ENCODE measurements at places on chromosomes 12 and 14.
A peak's percentile ranks its signal among the peaks of the same experiment; 100 is the strongest.

GRCh38 chr14:70785556-70785955 lies 23.8 kb downstream of the MAP3K9 start:
- DNase-seq, result no peak

- no peak for DNase-seq
Observed at GRCh38 chr12:74747305-74747704, 209.7 kb downstream of the ATXN7L3B start.

- DNase-seq, result no peak
Observed at GRCh38 chr14:23572524-23572828, 4.9 kb upstream of the AP1G2 start.

- DNase-seq, result no peak
Observed at GRCh38 chr12:111605911-111606766, 7.0 kb upstream of the ATXN2 start.

DNA sequence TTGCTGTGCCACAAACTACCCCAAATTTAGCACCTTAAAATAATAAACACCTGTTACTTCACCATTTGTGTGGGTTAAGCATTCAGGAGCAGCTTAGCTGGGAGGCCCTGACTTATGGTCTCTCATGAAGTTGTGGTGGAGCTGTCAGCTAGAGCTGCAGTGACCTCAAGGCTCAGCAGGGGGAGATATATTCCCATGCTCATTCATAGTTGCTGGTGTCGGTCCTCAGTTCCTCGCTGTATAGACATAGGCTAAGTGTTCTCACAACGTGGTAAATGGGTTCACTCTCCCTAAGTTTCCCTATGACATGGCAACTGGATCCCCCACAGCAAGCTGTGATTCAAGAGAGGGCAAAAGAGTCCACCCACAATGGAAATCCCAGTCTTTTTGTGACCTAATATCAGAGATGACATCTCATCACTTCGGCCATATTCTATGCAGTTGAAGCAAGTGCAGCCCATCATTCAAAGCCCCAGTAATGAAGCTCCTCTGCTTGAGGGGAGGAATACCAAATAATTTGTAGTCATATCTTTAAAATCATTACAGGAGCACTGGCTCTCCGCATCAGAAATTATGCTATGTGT lies 41.1 kb downstream of the PRB3 start:
- DNase-seq, result no peak

DNA sequence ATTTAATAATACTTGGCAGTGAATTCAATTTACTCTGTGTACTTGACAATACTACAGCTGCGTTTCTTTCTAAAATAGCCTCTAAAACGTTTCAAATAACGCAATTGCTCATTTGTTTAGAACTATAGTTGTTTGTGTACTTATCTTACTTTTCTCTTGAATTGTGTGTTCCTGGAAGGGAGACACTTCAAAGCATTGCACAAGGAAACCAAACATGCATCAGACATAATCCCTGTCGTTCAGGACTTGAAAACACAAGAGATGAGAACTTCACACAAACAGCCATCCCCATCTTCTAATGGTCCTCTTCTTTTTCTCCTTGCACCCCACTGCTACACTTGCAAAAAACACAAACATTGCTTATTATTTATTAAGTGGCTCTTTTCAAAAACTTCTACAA lies 38.5 kb downstream of the PTGER2 start:
- no peak for DNase-seq

- DNase-seq, result peak; percentile 14
Observed at GRCh38 chr14:104886690-104887622, 21.9 kb downstream of the CEP170B start.

DNA sequence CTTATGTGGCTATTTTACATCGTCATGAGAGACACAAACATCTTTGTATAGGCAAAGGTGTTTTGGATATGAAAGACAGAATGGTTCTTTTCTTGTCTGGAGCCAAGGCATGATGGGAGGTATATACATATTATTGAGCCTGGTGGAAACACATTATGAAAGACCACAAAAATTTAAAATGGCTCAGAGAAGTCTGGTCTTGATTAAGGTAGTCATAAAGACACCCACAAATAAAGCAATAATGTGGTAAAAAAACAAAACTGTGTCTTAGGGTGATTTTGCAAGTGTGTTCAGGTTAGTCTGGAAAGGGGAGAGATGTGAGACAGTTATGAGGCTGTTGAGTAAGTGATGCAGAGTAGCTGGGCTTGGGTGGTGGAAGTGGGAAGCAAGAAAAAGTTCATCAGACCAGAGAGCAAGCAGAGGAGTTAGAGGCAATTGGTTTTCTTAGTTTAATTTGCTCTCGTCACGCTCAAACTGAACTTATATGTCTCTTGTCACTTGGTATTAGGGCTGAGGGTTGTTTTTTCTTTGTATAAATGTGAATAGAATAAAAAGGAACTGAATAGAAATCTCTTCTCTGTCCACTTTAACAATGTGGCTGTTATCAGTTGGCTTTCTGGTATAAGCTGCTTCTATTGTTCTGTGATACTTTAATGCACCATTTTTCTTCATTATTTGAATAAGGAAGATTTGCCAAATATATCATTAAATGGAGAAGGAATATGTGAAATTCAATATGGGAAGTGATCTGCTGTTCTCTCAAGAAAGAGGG lies 115.0 kb downstream of the AKAP6 start:
- DNase-seq, result no peak

DNA sequence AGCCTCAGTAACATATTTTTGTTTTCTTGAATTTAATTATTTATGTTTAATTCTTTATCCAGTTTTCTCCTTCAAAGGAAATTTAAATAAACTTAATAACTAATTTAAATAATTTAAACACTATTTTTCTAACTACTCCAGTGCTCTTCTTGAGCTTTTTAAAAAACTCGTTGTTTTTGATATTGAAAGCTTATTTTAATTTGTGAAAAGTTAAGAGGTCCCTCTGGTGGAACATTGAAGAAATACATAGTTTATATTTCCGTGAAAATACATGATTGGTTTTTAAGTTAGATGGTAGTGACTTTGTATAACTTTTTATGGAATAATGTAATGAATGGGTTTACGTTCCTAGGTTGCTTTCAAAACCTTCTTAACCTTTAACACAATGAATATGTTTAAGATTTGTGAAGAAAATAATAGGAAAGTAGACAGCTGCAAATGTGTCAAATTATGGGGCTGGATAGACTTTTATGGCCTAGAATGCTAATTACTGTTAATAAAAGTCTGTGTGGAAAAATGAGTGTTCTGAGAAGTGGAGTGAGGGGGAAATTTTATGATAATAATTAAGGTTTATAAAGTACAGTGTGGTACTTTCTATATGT lies 45.9 kb upstream of the MSRB3 start:
- no peak for DNase-seq

GRCh38 chr12:129193263-129193871 lies 340.1 kb downstream of the GLT1D1 start:
- DNase-seq, result no peak

DNA sequence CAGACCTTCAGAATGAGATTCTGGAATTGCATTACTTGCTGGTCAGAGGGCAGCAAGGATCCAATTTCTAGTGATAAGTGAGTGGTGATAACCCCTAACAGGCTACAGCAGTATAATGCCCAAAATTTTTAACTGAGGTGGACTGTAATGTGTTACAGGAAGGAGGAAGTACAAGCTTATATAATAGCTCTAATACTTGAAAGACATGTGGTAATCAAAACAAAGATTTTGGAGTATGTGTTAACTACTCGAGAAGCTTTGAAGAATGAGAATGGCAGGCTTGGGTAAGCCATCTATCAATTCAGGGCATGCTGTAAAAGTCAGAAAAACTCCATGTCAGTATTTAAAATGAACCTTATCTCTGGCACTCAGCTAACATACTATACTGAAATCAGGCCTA lies 70.5 kb downstream of the ANKS1B start:
- no peak for DNase-seq

- no peak for DNase-seq
Observed at GRCh38 chr14:20719777-20720176, 25.9 kb upstream of the EDDM3A start.

DNA sequence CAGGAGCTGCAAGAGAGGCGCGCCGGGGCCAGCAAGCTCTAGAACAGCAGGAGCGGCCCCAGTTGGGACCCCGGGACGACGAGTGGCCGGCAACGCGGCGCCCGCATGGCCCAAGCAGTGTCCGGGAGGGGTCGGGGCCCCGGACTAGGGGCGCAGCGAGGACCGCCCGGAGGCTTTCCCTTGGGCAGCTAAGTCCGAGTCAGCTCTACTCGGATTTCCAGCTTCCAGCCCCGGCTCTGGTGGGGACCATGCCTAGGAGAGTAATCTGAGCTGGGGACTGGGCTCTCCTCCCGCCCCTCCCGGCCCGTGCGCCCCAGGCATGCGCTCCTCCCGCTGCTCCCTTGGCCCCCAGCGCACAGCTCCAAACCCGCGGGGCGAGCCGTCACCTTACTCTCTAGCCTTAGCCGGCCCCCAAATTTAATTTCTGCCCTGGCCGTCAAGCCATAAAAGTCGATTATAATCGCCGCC lies 41.6 kb upstream of the CAPRIN2 start:
- no peak for DNase-seq

- no peak for DNase-seq
Observed at GRCh38 chr12:114343585-114344302, 62.2 kb downstream of the TBX5 start.

DNA sequence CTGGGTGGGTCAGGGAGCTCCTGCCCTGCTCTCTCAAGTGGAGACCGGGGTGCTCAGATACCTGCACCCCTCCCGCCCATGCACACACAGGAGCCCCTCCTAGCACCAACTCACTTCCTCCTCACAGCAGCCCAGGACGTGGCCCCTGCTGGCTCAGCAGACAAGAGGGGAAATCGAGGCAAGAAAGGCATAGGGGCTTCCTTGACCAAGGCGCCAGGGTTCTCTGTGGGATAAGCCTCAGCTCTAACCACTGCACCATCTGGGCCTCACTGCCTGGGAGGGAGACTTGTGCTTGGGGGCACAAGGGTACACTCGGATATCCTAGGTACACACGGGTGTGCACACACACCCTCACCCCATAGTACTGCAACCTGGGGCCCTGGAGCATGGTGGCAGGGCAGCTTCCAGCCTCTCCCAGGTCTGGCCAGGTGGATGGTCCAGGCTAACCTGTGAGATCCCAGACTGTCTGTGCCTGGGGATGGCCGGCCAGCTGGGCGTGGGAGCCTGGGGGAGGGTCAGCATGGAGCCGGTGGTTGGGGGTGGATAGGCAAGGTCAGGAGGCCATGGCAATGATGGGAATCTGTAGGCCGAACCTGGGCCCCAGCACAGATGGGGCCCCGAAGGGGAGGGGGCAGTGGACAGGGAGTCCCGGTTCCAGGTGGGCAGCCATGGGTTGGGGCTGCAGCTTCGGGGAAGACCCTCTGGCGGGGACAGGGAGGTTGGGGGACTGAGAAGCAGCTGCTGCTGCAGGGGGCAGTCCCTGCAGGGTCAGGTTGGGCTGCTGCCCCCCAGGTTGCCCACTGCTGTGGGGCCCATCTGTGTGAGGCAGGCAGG lies 312.4 kb downstream of the TMEM121 start:
- peak; percentile 8 for DNase-seq

DNA sequence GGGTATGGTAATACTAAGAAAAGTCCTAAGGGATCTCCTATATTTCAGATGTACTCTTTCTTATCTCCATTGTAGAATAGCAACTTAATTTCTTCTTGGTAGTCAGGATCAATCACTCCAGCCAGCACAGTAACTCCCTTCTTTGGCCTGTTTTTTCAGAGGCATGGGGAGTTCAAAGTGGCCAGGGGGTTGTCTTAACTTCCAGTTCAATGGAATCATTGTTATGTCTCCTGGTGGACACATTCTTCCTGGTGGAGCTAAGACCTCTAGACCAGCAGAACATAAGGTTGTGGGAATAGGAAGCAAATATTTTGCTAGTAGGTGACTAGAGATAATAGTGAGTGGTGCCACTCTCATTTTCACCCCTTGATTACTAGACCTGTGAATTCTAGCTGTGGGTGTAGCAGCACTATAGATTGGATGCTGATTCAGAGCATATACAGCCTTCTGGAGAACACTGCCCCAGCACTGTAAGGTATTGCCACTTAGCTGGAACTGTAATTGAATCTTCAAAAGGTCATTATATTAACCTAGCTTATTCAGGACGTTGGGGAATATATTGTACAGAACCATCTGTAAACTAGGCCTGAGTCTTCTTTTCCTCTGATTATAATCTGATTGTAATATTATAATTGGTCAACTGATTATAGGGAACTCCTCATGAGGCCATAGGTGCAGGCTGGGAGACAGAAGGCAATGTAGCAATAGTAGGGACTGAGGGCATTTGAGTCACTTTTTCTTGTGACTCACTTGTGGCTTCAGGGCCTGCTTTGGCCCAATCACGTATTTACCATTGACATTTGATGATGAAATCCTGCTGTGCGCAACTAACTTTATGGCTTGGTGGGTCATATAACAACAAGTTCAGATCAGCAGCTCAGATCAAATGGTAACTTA lies 60.2 kb upstream of the ATP2B1 start:
- no peak for DNase-seq

DNA sequence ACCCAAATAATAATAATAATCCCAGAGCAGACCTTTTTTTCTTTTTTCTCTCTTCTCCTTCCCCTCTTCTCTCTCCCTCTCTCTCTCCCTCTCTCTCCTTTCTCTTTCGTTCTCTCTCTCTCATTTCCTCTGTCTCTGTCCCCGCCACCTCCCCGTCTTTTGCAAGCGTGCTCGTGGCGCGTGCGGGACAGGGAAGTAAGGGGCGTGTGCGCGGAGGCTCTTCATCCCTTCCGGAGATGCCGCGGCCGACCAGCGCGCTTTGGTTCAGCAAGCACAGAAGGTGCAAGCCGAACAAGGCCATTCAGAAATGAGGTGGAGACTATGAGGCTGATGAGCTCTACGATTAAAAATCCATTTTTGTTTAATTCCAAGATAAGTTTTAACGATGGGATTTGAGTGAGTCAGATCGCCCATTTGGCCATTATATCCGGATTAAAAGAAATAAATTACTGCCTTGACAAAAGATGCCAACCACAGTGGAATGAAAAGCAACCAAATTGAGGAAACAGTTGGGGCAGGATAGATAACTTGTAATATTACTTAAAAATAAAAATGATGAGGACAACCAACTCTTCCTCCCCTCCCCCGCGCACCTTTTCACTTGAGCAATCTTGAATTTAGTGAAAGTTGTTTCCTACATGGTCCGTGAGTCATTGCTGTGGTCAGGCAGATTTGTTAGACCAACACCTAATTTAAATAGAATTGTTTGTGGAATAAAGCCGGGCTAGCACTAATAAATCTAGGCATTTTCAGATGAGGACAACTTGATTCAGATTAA lies 1.2 kb upstream of the AMIGO2 start:
- peak; percentile 70 for DNase-seq

GRCh38 chr12:22306311-22306710 lies 28.2 kb downstream of the ST8SIA1 start:
- no peak for DNase-seq

- no peak for DNase-seq
Observed at GRCh38 chr12:5273709-5274108, 158.2 kb upstream of the NTF3 start.

DNA sequence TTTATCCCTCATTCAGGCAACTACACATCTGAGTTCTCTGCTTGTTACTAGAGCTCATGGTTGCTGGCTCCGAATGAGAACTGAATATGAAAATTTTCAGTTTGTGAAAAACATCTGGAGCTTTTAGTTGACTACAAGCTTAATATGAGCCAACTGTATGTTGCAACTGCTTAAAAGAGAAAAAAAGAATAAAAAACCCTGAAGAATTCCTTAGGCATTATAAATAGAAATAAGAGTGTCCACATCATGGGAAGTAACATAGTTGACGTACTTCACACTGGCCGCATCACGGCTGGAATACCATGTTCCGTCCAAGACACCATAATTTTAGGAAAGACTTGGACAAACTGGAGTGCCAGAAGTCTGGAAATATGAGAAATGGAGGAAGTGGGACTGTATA lies 57.9 kb downstream of the PDE3A start:
- DNase-seq, result no peak

- DNase-seq, result no peak
Observed at GRCh38 chr12:1628666-1629337, at the start of gene WNT5B. Gene WNT5B, plus strand, starts transcription at chr12:1629231. Its CDS starts 2,124 bp downstream, at chr12:1631355.
